ENCODE measurements at places on chromosomes 1 and 21.

- no peak for DNase-seq
Observed at GRCh38 chr1:152442301-152442700, 28.2 kb upstream of the CRNN start.

DNA sequence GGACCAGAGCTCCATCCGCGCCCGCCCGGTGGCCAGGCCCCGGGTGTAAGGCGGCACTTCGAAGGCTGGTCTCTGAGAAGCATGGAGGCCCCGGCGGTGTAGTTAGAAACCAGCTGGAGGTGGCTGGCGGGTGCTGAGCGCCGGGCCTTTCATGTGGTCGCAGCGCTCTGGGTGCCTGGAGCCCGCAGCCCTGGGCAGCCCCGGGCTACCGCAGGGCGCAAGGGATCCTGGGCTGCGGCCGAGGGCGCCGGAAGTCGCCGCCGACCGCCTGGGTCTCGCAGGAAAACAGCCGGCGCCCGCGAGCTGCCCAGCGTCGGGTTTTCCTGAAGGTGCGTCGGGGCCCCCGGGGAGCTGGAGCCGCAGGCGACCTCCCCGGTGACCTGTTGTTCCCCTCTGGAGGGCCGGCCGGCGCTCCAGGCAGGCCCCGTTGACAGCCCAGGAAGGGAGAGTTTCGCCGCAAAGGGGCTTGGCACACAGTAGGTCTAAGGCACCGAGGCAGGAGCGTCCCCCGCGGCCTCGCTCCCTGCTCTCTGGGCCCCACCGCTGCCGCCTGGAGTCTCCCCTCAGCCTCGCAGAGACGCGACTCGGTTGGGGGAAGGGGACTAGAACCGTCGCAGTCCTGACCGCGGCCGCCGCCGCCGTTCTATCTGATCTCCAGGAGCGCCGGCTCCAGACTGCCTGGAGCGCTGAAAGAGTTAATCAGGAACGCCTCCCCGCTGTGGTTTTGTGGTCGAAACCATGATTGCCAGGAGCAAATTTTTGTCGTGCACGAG, 2.7 kb downstream of the GRHL3 start:
- DNase-seq = peak; percentile 66

DNA sequence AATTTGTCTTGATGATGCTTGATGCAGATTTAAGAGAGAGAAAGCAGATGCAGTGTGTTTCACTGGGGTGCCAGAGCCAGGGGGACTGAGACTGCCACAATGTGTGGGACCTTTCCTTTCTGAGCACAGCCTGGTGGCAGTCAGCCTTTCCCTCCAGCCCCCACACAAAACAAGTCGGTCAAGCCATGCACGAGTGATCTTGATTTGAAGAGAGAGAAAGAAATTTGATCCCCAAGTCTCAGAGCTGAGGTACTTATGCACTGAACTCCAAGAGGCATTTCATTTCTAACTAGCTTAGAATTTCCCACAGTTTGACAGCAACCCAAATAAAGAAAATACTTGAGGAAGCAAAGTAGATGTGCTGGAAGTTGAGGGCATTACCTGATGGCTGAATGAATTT, 193.8 kb downstream of the ST6GALNAC3 start:
- DNase-seq = no peak

- DNase-seq = no peak
Observed at GRCh38 chr1:11882814-11883538, 24.2 kb upstream of the NPPB start.

- DNase-seq = no peak
Observed at GRCh38 chr1:11514366-11514765, 35.4 kb downstream of the DISP3 start.

DNA sequence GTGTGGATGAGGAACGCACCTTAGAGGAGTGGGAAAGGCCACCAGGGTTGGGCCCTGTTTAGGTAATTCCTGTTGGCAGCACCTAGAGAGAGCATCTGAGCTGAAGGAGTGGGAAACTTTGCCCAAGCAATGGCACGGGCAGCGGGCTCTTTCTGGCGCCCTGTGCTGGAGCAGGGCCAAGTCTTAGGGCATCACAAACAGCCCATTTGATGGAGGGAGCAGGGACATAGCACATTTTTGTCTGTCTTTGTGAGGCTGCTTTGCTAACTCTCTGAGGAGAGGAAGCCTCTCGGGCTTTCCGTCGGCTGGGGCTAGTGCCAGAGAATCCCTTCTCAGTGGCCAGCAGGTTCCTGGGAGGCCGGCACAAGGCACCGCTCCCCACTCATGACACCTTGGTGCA, 22.5 kb upstream of the CNTN2 start:
- no peak for DNase-seq

GRCh38 chr1:103326595-103326994, 198.9 kb upstream of the RNPC3 start:
- no peak for DNase-seq

GRCh38 chr1:22311461-22311860, 140.2 kb upstream of the ZBTB40 start:
- no peak for DNase-seq

DNA sequence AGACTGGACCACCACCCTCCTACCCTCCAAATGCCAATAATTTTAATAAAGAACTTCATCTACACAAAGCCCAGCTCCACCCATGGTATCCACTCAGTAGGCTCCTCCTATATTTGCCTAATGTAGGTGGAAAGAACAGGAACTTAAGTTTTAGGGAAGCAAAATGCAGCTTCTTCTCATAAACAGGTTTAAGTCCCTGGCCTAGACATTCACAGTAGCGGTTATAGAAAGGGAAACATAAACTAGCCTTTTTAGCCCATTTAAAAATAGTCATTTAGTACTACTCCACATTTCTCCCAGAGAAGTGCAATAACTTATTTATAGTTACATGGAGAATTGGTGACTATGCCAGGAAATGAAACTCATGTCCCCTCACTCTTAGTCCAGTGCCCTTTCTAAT, 56.6 kb upstream of the CPLANE2 start:
- no peak for DNase-seq

DNA sequence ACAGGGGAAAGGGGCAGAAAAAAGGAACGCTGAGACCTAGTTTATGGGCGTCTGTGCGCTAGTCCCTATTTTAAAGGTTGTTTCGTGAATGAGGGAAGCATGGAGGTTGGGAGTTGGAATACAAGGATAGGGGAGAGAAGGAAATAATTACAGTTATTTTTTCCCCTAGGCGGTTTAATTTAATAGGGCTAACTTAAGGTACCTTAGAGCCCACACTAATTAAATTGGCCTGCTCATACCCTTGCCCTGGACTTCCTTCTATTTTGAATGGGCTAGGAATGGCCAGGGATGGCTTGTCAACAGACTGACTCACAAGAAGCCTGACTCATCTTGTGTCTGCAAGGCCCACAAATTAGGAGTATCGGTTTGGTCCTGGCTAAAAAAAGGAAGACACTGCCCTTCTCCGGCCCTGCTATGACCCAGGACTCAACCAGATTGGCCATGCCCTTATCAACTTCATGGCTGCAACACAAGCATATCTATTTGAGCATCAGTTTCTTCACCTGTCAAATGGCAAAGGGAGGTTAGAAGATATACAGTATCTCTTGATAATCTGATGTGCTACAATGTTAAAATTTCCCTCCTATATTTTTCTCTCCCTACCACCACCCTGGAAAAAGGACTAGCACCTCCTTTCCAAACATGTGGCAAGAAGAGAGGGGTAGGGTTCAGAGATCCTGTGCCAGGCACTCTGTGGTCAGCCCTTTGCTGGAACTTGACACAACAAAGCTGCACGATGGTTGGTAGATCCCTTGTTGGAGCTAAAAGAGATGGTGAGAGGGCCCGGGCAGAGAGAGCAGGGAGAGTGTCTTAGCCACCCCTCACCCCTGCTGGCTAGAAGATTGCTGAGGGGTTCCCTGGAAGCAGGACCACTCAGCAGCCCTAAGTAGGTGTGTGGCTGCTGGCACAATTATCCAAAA, 2.2 kb upstream of the SSBP3 start:
- no peak for DNase-seq

- no peak for DNase-seq
Observed at GRCh38 chr1:199976496-199977144, 50.9 kb upstream of the NR5A2 start.

DNA sequence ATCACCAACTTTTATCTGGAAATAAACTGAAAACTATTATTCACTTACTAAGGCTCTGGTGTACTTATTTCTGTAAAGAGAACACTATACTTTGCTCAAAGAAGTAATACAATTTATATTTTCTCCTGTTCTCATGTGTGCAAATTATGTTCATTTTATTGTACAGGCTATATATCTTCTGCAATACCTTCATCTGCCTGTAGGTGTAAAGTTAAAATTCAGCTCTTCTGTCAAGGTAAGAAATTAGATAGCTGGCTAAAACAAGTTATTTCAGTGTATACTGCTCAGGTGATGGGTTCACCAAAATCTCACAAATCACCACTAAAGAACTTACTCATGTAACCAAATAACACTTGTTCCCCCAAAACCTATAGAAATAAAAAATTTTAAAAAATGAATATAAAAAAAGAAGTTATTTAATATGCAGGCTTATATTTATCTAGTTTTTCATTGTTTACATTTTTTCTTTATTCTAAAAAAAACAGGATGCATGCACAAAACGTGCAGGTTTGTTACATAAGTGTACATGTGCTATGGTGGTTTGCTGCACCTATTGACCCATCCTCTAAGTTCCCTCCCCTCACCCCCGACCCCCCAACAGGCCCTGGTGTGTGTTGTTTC, 81.5 kb downstream of the PTGER3 start:
- DNase-seq = no peak

DNA sequence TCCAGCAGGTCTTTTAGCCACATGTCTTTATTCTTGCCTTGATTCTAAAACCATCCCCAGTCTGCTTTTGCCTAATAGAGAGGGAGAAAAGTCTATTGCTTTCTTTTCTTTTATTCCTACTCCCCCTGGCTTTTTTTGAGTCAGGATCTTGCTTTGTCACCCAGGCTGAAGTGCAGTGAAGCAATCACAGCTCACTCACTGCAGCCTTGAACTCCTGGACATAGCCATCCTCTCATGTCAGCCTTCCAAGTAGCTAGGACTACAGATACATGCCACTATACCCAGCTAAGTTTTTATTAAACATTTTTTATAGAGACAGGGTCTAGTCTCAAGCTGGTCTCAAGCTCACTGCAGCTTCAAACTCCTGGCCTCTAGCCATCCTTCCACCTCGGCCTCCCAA, 72.5 kb upstream of the PAXBP1 start:
- DNase-seq = no peak

DNA sequence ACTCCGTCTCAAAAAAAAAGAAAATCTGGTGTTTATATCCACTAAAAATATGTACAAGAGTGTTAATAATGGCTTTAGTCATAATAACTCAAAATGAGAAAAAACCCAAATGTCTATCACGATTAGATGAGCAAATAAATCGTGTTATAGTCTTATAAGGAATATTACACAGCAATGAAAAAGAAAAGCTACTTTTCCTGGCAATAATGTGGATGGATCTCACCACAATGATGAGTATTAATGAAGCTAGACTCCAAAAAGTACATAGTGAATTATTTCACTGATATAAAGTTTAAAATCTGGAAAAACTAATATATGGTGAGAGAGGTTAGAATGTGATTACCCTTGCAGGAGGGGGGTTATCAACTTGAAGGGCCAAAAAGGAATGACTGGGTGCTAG, 9.7 kb downstream of the CD244 start:
- DNase-seq = no peak

GRCh38 chr1:45792744-45793143, 10.7 kb upstream of the MAST2 start:
- no peak for DNase-seq

DNA sequence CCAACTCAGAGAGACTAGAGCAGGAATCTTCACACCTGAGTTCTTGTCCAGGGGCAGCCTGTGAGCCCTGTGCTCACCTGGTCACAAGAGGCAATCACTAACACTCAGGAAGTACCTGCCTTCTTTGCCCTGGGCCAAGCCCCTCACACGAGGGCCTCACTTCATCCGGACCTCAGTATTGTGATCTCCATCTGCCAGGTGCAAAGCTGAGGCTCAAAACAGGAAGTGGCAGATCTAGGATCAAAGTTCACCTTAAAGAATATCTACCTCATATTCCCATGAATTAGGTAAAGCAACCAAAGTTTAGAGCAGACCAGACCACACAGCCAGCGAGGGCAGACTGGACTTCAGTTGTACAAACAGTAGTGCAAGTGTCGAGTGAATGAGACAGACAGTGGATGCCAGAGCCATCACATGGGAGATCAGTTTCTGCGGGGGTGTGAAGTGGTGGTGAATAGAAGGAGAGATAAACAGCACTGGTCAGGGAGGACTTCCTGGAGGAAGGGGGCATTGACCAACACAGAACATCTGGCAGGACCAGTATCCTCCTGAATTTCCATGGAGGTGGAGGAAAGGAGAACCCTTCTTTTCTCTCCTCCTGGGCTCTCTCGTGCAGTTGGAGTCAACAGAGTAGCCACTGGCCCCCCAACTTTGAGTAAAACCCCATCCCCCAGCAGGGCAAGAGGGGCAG, 116.6 kb upstream of the ZBTB40 start:
- no peak for DNase-seq

DNA sequence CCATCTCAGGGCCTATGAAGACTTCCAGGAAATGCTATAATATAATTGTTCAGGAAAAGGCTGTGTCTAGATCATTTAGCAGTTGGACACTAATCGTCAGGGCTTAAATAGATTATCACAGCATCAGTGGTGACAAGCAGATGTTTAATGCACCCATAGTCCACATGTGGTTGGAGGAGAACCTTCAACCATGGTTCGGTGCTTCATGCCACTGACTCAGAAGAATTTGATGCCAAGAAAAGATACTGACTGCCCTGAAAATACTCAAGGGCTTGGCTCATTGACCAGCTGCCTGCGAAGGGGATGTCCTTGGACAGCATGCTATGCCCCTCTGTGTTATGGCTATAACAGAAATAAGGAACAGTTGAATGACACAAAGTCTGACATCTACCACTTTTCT, 175.7 kb downstream of the HHIPL2 start:
- no peak for DNase-seq

DNA sequence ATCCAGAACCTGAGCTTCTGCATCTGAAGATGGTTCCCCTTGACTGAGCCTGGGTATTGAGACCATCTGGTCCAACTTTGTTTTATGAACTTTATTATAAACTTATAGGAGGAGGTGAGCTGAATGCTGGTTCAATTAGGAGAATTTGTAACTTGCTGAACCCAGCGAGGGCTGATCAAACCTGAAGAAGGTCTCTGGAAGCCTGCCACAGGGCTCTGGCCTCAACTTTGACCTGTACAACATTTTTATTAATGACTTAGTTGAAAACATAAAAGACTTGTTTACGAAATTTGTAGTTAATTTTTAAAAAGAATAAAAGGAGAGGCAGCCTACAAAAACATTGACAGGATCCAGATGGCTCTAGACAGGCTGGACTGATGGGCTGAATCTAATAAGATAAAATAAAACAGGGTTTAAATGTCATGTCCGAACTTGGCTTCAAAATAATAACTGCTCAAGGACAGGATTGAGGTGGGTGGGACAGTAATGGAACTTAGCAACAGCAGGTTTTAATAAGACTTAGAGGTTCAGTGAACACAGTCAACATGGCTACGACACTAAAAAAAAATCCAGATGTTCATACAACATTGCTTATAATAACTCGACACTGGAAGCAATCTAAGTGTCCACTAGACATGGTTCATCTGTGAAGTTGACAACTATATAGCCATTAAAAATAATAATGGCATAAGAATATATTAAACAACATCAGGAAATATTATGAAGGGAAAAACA, 53.4 kb upstream of the GJB5 start:
- no peak for DNase-seq

GRCh38 chr1:116971258-116971860, 30.2 kb upstream of the CD101 start:
- no peak for DNase-seq

- no peak for DNase-seq
Observed at GRCh38 chr21:27314131-27314530, 347.2 kb upstream of the ADAMTS5 start.

GRCh38 chr1:154502744-154503115, 518 bp upstream of the SHE start:
- DNase-seq = no peak

GRCh38 chr21:36504067-36505058, 24.4 kb upstream of the CLDN14 start:
- DNase-seq = no peak
